Osteocyte (in vitro differentiated cells): ENCODE measurements at places on chromosomes 1 and 21. TPM values are rescaled to one million over a fixed set of nuclear protein-coding genes. Genes with fewer than 3 reads are reported as not detected.

DNA sequence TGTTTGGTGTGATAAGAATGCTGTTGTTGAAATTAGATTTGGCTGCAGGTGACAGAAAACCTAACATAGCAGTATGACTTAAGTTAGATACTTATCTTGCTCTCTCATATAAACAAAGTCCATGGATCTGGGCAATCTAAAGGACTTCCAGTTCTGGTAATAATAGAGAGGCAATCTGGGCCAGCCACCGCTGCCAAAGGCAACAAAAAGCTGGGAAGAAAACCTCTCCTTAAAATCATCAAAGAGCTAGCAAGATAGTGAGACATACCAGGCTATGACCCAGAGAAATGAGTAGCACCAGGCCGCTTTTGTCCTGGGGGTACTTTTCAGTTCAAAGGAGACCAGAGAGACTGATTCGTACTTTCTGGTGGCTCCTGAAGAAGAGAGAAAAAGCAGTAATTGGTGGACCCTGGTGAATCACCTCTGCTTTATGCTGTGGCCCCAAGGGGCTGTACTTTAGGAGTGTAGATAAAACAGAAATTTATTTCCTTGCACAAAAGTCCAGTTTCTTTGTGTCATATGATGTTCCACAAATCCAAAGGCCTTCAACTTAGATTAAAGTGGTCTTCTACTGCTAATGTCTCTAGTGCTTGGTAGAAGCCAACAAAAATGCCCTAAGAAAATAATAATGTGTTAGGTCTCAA is 125.4 kb downstream of the TBX19 start:
- DNase-seq = no peak

- DNase-seq = no peak
These were observed 867.4 kb downstream of the KCNT2 start for GRCh38 chr1:195740862-195741261.

DNA sequence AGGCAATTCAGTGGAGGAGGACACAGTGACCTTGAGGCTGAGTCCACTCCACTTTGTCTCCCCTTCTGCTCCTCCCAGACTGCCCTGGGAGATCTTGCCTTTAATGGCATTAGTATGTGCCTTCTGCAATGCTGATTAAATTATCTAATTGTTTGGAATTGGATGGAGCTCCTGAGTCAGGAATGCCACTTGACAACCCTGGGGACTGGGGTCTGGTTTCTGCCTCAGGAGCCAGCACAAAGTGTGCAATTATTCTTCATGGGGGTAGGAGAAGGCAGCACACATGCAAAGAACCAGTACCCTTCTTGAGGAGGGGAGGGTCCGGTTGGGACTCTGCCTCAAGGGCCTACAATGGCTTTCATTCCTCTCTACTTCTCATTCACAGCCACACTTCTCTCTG is 11.9 kb upstream of the PLXNA2 start:
- DNase-seq = no peak

DNA sequence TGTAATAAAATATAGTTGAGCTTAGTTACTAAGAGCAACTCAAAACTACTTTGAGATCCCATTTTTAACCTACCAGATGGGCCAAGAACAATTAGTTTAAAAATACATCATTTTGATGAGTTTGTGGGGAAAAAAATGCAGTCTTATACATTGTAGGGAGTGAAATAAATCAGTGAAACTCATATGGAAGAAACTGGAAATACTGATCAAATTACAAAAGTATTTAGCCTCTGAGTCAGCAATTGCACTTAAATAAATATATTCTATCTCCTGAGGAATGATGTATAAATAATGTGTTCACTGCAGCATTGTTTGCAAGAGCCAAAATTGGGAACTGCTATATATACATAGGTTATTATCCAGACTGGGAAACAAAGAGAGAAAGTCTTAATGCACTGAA is 4.6 kb upstream of the SMCP start:
- no peak for DNase-seq

DNA sequence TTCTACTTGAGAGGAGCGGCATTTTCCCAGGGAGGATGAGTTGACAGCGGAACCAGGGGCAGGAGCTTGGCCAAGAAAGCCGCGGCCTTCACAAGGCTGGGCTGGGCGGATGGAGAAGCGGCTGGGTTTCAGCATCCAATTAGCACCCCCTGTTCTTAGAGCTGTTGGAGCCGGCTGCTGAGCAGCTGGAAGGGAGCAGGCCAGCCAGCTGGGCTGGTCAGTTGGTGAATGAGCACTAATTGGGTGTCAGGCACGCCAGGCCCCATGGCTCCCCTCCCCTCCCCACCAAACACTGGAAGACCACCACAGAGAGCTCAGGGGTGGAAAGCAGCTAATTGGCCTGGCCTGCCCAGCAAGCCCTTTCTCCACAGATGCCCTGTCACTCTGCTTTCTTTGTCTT is 245.6 kb downstream of the RRAGC start:
- DNase-seq = no peak

DNA sequence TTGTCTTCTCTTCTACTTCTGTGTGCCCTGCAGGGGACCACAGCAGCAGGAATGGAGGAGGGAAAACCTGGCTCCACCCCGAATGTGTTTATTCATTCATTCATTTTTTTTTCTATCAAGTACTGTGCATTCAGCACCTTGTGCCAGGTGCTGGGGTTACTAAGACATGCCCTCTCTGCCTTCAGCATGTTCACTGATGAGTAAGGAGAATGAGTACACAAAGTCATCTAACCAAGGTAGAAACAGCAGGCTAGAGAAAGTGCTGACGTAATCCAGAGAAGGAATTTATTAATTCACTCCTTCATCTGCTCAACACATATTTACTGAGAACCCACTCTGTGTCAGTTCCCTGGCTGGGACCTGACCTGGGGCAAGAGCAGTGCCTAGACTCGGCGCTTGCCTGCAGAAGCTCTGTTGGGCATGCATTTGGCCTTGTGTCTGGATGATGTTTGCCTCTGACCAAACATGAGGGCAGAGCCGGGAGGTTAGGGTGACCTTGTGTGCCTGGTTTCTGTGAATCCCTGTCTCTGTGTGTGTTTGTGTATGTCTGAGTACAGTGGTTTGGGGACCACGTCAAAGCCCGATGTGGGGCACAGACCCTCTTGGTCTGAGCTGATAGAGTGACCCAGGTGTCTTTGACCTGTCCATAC is 3.3 kb upstream of the MYOG start:
- peak; percentile 65 for DNase-seq

- no peak for DNase-seq
These were observed 4.0 kb downstream of the BROX start for GRCh38 chr1:222716393-222716792.

DNA sequence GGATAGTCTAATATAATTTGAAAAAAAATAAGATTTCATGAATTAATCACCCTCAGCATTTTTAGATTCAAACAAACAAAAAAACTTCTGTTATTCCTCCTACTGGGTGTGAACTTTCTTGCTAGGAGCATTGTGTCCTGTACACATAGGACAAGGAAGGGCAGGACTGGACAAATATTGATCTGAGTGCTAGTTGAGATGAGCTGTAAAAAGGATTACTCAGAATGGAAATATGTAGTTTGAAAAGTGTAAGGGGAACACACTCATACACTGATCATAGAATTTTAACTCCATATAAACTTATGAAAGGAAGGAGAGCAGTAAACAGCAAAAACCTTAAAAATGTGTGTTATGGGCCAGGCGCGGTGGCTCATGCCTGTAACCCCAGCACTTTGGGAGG is 156.5 kb upstream of the ZNF648 start:
- DNase-seq = no peak

C1orf87 gene
- total RNA-seq = 0.94 and 1.0 TPM in 2 replicates

NHLH1 gene
- total RNA-seq = 0.16 and 0.31 TPM in 2 replicates
